Activated T-helper 1 cell treated with Interleukin-2 at 50 U/mL for 16 hours (primary cell): ENCODE measurements at places on chromosomes 2 and 18.

GRCh38 chr2:140905083-140905781 lies 1225.6 kb downstream of the LRP1B start:
- no peak for DNase-seq

DNA sequence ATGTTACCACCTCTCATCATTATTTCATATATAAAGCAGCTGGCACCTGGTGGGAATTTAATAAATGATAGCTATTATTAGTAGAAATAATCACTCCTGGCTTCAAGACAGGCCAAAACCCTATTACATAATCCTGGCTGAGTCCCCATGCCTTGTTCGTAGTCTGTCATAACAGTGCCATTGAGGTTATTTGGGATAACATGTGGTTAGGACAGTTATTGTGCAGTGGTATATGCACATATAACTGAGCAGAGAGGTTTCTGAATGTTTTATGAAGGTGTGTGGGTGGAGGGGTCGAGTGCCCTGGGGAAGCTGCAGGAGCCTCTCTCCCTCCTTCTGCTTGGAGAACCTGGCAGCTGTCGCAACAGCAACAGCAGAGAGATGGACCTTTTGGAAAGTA lies 162.4 kb upstream of the NABP1 start:
- no peak for DNase-seq

DNA sequence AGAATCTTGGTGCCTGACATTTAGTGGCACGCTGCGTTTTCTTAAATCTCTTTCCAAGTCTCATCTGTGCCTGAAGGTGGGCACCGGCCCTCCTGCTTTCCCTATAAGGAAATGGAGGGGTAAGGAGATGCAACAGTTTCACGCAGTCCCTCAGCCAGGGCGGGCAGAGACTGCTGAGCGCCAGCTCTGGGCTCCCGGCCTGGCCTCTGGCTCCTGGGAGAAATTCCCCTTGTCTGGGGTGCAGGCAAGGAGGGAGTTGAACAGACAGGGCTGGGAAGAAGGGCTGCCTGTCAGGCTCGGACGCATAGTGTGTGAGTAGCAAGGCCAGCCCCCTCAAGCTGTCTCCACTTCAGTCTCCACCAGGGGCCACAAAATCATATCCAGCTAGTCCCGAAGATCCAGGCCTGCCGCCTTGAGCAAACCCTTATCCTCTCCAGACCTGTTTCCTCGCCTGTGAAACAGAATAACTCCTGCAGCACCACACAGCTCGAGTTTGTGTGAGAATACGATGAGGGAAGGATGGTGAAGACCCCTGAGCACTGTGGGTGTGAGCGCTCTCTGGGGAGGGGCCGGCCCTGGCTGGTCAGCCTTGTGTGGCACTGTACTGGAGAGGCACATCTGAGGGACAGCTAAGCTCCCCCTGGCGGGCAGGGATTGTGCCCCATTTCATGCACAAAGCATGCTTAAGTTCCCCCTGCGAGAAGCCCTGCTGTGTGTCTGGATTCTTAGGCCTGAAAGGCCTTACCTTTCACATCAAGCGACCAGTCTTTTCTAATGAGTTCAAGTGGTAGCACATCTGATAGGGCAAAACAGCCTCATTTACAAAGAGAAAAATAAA lies 33.8 kb downstream of the SDC1 start:
- DNase-seq, result no peak

DNA sequence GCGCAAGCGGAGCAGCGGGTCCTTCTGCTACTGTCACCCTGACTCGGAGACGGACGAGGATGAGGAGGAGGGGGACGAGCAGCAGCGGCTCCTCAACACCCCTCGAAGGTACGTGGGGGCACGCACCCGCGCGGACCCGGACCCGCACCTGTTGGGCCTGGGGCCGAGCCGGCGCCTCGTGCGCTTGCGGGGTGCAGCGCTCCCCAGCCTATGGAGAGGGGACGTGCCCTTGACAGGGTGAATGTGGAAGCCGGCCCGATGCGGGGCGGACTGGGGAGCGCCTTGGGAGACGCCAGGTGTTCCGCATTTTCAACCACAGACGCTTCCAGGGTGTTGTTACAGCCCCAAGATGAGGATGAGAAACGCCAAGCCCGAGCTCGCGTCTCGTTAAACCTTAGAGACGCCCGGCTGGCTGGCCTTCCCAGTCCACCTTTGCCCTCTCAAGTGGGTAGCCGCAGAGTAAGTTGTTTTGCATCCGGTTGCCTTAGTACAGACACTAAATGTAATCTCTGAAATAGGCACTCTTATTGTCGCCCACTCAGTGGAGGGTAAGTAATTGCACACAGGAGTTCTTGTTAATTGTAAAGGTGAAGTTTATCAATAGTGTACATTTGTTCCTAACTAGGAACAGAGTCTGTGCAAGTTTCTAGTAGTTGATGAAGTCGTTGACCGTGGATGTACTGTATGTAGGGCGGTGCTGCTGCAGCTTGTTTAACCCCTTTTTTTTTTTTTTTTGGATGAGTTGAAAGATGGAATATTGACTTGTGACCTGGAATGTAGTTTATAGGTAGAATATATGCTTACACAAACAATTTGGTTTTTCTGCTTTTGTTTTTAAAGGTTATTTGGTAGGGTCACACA lies 815 bp downstream of the GMCL1 start:
- DNase-seq, result peak; percentile 17

DNA sequence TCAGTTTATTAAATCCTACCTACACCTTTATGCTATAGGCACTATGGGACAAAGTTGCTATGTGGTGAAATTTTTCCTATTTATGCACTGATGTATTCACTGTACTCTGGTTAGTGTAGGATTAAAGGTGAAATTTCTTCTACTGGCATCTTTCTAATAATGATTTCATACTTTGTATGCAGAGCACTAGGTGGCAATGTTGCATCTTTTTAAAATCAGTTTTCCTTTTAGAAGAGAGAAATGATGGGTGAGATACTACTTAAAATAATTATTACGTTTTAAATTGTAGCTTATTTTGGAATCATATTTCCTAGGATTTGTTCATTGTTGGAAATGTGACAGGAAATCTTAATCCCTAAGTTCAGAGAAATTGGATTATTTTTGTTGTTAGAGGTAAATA lies 150.9 kb downstream of the CD8B2 start:
- no peak for DNase-seq

- DNase-seq, result no peak
Observed at GRCh38 chr2:96921561-96922319, 51.9 kb upstream of the SEMA4C start.
